SW 1271 (cell line): ENCODE measurements at places on chromosomes 3 and 15.

- DNase-seq, result no peak
Measured at GRCh38 chr3:186589856-186590579, 19.5 kb downstream of the DNAJB11 start.

GRCh38 chr3:108200024-108200423, 22.2 kb downstream of the IFT57 start:
- no peak for DNase-seq

DNA sequence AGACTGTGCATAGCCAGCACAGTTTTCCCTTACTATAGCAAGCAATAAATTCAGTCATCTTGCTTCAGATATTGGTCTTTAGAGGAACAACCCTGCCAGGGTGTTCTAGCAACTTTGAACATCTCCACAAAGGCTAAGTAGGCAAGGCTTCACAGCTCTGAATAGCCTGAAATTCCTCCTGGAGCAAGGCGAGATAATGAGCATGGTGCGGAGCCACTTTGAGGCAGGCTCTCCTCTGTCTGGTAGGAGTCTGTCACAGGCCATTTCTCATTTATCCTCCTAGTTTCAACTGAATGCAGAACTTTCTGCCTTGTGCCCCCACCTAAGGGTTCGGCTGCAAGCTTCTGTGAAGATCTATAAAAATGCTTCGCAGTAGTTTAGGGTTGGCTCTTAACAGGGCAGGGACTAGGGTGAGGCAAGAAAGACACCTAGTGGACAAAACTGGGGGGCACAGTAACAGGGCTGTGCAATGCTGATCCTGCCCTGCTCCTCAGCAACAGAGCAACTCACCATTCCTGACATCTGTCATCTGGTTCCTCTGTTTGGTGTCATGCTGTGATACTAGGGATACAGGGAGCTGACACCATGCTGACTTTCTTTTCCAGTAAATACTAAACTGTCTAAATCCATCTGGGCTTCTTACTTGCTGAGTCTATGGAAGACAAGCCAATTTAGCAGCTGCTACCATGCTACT, 16.6 kb upstream of the EHHADH start:
- no peak for DNase-seq

- DNase-seq, result no peak
Measured at GRCh38 chr3:87179642-87180041, 47.5 kb upstream of the CHMP2B start.

DNA sequence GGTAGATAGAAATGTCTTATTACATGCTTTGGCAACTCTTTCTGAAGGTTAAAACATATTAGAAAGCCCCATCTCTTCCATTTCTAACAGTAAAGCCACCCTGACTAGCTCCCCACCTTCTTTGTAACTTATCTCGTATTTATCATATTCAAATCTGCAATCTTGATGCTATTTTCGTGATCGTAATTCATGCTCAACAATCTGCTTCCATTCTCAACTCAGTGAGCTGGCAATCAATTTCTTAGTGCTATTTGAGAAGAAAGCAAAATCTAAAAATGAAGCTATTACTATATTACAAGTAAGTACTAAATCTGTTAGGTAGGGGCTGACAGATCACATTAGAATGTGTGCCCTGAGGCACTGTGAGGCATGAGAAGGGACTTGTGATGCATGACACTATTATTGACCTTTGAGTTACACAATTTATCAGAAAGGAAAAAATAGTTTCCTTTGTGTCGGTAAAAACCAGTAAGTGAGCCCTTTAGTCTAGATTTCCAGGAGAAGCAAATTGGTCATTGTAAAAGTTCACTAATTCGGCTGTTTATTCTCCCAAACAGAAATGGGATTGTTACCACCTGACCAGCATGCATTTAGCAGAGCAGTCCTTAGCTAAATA, 379.7 kb upstream of the CNTN6 start:
- DNase-seq, result no peak

DNA sequence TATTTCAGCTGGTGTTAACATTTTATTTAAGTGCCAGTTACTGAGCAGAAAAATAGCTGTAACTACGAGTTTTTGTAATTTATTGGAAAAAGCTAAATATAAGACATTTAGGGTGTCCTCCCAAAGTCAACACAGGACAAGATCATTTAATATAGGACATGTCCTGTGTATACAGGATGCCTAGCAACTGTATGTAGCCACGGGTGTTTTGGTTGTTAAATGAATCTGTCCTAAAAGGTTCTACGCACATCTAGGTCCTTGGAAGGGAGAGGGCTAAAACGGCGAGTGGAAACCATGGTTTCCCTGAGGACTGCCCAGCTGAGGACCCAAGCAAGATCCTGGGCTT, 565 bp upstream of the ZNF621 start:
- DNase-seq, result peak; percentile 62

- no peak for DNase-seq
Measured at GRCh38 chr3:136728473-136728872, 23.7 kb downstream of the STAG1 start.

DNA sequence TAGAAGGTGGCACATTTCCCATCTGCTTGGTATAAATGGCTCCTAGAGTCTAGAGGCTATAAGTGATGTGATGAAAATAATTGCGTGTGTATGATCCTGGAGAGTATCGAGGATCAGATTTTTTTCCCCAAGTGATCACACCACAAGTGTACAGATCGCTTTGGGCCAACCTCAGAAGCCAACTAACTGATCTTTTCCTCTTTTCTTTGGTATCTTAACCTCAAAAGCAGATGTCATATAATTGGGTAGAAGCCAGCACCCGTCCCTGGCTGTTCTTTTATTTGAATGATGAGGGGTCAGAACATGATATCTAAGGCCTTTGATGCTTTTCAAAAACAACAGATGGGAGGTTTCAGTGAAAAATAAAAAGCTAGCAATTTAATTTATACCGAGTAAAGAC, 3.3 kb downstream of the P2RY14 start:
- no peak for DNase-seq

DNA sequence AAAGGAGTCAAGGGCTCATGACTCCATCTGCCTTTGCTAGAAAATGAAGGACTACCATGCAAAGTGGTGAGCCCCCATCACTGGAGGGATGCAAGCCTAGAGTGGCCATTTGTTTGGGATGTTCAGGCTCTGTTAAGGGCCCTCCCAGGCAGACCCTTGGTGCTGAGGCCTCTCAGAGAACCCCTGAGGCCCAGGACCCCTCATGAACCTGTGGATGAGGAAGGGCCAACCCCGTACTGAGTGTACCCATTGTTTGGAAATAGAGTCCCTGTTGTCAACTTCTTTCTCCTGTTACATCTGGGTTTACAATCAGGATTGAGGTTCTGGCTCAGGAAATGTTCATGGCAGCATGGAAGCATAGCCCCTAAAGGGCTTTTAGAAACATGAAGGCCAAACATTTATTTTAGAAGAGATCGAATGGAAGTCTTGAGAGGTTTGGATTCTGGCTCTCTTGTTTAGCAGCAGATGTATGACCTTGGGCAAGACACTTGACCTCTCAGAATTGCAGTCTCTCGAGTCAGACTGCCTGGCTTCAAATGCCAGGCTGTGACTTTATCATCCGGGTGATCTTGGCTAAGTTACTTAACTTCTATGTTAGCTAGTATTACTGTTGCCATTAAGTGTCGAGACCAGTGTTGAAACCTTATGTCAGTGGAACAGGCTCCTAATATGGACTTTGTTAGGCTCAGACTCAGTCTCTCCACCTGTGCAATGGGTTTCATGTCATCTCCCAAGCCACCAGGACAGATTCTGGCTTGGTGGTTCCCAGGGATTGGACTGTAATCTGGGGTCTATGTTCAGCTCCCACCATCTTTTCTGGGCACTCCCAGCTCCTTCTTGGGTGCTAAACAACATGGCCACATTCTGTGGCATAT, 12.4 kb downstream of the ITGA11 start:
- no peak for DNase-seq

GRCh38 chr15:100348578-100348977, 6.8 kb upstream of the ADAMTS17 start:
- DNase-seq, result no peak

DNA sequence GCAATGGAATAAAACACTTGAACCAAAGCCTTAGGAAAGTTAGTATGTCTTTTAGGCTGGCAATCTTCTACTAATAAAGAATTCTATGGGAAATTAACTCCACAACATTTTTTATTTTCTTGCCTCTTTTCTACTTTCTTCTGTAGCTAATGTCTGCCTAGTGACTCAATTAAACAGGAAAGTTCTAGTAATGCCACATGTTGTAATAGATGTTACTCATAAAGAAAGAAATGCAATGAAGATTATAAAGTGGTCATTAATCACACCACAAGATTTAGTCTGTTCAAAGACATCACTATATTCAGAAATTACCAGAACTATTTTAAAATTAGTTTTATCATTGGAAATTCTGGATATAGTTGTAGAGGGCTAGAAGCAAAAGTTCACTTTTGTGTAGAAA, 329.7 kb downstream of the SI start:
- no peak for DNase-seq
